ENCODE measurements at places on chromosomes 2 and 18.

- no peak for DNase-seq
These were observed 15.1 kb downstream of the SPTBN1 start for GRCh38 chr2:54471221-54471711.

DNA sequence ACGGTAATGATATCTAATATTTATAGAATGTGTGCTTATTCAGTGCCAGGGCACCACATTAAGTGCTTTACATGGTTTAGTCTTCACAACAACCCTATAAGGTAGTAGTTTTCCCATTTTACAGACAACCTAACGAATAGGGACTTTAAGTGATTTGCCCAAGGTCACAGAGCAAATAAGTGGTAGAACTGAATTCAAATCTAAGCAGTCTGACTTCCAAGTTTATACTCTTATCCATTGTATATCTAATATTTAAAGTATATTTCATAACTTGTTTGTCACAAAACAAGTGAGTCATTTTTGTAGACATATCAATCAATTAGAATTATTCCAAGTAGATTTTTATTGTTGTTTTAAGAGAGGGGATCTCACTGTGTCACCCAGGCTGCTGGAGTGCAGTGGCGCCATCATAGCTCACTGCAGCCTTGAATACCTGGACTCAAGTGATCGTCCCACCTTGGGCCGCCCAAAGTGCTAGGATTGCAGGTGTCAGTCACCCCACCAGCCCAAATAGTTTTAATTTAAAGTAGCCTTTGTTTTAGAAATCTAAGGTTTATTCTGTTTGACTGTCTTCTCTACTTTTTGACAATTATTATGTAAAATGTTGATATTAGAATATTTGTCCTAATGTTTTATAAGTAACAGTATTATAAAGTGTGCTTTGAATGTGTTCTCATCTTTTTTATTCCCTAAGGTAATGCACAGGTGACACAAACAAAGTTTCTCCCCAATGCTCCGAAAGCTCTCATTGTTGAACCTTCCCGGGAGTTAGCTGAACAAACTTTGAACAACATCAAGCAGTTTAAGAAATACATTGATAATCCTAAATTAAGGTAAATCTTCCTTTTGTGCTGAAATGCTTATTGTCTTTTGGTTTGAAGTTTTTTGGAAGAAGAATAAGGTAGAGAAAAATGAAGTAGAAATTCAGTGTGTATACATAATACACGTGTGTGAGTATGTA is 15.1 kb downstream of the DDX1 start:
- no peak for DNase-seq

DNA sequence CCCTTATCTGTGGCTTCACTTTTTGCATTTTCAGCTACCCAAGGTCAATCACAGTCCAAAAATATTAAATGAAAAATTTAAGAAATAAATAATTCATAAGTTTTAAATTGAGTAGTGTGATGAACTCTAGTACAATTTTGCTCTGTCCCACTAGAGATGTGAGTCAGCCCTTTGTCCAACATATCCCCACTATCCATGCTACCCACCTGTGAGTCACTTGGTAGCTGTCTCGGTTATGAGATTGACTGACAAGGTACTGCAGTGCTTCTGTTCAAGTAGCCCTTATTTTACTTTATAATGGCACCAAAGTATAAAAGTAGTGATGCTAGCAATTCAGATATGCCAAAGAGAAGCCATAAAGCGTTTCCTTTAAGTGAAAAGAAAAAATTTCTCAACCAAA is 28.8 kb downstream of the ADCY3 start:
- no peak for DNase-seq

DNA sequence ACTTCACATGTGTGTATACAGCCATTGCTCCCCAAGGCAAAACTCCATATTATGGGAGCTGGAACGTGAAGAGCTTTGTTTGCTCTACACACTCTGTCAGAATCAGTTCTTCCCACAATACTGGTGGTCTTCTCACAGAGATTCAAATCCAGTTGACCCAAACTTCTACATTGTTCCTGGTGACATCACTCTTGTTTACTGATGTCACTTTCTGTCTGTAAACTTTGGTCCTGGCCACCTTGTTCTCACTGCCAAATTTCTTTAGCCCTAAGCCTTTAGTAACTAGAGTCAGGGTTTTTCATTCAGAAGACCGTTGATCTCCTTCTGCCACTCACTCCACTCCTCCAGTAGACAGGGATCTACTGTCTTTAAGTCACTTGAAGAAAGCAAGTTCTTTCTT is 386.0 kb upstream of the ZEB2 start:
- DNase-seq = no peak

- DNase-seq = peak; percentile 60
These were observed 86.6 kb downstream of the MYCN start for GRCh38 chr2:16026816-16027501.

- no peak for DNase-seq
These were observed 33.6 kb upstream of the RND3 start for GRCh38 chr2:150520887-150521664.

GRCh38 chr2:72901426-72901825 is 14.2 kb downstream of the SPR start:
- peak; percentile 88 for DNase-seq

DNA sequence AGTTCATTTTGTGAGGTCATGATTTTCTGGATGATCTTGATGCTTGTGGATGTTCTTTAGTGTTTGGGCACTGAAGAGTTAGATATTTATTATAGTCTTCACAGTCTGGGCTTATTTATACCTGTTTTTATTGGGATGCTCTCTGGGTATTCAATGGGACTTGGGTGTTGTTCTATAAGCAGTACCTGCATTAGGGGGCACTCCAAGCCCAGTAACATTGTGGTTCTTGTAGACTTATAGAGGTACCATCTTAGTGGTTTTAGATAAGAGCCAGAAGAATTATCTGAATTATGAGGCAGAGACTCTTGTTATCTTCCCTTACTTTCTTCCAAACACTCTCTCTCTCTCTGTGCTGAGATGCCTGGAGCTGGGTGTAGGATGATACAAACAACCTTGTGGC is 470.0 kb downstream of the PIK3C3 start:
- DNase-seq = no peak
